EH (cell line): ENCODE measurements at places on chromosomes 3 and 15.

DNA sequence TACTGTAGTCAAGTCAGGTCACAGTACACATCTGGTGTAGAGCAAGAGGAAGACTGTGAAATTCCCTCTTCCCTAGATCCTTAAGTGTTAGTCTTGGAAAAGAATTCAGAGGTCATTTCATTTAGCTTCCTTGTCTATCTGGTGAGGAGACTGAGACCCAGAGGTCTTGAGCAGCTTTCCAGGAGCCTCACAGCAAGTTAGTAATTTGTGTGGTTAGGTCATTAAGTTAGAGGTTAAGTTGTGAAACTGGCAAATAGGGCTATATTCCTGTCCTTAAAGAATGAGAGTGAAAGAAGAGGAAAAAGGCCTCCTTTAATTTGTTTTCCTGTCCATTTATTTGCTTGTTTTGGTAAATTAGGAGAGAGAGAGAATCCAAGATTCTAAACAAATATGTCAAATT is 9.0 kb downstream of the PODXL2 start:
- no peak for DNase-seq

GRCh38 chr3:150081084-150081483 is 110.4 kb upstream of the PFN2 start:
- peak; percentile 77 for DNase-seq

- DNase-seq = peak; percentile 63
These were observed 1.8 kb upstream of the ATP10A start for GRCh38 chr15:25864966-25865365.

DNA sequence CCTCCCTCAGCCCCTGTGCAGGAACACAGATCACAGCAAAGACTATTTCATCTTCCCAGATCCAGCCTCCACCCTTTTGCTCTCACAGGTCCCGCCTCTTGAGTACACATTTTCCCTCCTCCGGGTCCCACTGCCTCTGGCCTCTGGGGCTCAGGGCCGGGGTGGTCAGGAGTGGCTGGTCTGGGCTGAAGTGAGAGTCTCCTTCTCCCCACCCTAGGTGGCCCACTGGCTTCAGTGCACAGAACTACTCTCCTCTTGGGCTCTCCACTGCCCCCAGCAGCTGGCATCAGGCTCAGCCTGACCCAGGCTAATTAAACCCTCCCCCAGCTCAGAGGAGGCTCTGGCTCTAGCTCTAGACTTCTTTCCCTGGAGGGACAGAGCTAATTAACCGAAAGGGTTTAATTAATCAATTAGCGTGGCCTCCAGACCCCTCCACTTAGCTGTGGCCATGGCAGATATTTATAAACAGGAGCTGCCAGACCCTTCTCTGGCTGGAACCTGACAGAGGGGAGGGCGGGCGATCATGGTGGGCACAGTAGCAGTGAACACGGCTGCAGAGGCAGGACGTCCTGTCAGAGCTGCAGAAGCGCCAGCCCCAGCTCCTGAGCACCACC is 15.1 kb downstream of the DUSP7 start:
- peak; percentile 41 for DNase-seq

GRCh38 chr15:91055548-91056331 is 33.3 kb upstream of the VPS33B start:
- peak; percentile 70 for DNase-seq
